ENCODE measurements at places on chromosomes 12 and 14.

DNA sequence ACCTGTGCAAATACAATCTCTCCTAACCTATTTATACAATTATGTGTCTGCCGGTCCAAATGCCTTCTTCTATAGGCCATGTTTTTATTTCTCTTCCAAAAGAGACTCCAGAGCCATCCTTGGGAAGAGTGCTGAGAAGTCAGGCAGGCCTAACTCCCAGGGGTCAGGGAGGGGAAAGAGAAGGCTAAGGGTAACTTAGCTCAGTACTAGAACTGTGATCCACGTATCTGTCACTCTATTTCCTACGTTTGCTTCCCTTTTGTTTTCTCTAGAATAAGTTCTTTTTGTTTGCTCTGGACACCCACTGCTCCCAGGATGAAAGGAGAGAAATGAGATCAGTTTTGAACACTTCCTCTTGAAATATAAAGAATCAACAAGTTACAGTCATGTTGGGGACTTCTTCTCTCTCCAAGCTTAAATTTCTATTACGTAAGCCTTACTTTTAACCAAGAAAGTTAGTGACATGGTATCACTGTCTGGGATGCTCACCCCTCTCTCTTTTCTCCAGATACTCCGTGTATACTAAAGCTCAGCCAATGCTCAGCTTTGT lies 79.2 kb downstream of the DAD1 start:
- no peak for DNase-seq

DNA sequence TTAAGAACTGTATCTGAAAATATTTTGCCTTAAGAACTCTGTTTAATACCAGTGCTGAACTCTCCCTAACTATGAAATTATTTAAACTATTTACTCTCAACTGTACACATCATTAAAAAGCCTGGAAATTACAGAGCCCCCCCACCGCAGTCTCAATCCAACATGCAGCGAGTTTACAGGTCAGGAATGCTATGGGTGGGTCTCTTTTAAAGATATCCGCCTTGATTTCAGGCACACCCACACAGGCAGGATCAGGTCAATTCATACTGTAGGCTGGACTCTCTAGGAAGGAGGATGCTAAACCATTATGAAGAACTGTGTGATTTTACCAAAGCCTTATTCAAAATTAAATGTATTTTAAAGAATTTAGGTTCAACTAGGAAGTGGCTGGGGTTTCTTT lies 16.5 kb downstream of the SPTLC2 start:
- no peak for DNase-seq

- DNase-seq: no peak
Observed at GRCh38 chr12:115088328-115088994, 404.5 kb upstream of the TBX3 start.

- no peak for DNase-seq
Observed at GRCh38 chr14:68520637-68521556, 272.0 kb downstream of the ZFP36L1 start.

GRCh38 chr12:88411689-88412088 lies 168.6 kb downstream of the KITLG start:
- DNase-seq: no peak

- no peak for DNase-seq
Observed at GRCh38 chr14:50874757-50875156, 2.9 kb downstream of the ABHD12B start.

DNA sequence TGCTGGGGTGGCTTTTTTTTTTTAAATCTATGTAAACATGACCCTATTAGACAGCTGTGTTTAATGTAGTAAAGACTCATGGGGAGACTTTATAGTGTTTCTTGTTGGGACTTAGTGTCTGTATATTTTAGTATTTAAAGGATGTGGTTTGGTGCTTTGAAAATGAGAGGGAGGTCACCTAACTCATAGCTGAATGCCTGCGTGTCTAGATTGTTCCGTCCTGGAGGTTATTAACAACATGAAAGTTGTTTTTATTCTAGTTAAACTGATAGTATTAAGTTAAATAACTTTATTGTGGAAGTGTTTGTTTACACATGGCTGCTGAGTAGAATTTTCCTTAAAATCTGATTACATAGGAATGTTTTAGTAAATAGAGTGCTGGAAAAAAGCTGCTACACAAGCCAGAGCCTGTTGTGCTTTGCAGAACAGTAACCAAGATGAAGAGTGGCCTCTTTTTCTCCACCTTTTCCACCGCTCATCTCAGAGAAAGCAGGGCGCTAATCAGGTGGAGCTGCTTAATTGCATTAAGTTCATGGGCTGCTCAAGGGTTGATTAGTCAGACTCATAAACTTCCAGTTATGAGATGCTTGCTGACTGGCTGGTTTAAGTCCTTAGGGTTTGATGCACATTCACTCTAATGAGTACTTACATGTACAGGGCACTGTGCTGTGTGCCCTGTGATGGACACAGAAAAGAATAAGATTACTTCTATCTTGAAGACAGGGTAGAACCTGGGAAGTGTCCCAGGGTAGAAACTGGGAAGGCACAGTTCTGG lies 62.7 kb downstream of the FBXO34 start:
- DNase-seq: no peak

DNA sequence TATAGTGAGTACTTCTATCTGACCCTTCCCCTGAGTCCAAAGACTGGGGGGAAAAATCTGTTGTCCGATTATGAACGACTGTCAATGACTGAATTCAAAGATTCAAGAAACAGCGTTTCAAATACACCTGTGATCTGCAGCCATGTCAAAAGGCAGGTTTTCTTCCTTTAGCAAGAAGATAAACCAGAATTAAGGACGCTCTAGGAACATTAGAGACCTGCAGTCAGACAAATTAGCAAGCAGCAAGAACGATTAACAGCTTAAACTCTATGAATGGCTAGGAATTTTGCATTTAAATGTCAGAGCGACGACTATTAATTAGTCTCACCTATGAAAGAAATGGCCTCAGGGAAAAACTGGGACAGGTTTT lies 2.1 kb downstream of the DUSP6 start:
- DNase-seq: no peak

- DNase-seq: no peak
Observed at GRCh38 chr14:32703183-32703621, 235.5 kb upstream of the NPAS3 start.

- no peak for DNase-seq
Observed at GRCh38 chr12:16756833-16757555, 151.0 kb upstream of the LMO3 start.

- DNase-seq: no peak
Observed at GRCh38 chr14:96184737-96185136, 19.9 kb upstream of the BDKRB2 start.

DNA sequence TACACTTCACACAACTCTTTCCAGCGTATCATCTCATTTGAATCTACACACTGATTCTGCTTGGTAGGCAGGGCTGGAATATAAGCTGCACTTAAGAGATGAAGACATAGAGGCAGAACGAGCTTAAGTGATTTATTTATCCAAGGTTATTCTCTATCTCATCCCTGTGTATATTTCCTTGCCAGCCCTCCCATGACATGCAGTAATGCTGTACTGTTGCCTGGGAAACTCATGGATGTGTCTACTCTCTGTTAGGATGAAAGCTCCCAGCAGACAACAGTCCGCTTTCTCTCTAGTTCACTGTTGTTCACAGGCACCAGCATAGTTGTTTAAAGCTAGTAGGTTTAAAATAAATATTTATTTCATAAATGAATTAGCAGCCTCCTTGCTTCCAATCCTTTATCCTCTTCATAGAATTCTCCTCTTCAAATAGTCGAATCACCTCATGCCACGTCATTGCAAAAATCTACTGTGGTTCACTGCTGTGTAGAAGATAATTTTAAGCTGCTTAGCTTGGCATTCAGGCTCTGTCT lies 25.4 kb downstream of the FGF6 start:
- no peak for DNase-seq

DNA sequence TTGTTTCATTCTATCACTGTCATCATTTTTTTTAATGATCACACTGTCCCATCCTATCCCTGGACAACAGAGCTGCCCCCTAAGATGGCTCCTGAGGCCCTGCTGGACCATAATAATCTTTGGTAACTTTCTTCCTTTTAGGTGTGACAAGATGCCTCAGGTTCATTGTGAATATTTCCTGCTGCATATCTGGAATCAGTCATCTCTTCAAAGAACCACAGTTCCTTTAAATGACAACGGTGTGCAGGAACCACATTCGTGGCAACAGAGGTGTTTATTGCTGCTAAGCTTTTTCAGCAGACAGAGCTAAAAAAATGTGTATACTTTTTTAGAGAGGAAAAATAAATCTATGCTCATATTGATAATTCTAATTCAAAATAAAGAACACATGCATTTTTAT lies 312.9 kb downstream of the MED13L start:
- no peak for DNase-seq

DNA sequence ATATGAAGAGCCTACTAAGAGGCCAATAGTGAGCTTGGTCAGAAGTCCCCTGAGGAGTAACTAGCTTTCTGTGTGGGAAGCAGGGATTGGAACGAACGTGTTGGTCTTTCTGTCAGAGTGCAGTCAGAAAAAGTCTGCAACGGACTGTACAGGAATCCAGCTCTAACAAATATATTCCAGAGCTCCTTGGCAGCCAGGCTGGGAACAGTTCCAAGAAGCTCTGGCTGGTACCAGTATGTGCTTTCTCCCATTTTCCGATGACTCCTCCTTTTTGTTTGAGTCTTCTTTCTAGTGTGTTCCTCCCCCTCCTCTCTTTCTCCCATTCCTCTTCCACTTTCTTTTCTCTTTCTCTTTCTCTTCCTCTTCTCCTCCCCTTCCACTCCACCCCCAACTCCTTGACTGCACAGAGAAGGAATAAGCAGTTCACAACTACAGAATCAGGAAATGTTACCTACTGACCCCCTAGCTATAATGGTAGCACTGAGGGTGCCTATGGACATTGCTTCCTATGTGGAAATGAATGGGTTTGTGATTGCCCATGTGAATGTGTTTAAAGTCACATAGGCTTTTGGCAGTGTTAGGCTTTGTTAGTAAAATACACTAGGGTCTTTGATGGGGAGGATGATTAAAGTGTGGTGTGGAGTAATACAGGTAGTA lies 59.9 kb downstream of the TTLL5 start:
- DNase-seq: no peak

DNA sequence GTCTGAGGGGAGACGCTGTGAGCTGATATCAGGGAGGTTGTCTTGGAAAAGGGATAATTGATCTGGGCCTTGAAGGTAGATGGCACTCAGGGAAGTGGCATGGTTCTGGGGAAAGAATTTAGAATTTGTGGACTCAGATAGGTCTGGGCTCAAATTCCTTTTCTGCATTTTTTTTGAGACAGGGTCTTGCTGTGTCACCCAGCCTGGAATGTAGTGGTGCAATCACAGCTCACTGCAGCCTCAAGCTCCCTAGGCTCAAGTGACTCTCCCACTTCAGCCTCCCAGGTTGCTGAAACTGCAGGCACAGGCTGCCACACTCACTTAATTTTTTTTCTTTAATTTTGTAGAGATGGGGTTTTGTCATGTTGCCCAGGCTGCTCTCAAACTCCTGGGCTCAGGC lies 98.1 kb upstream of the NCOR2 start:
- DNase-seq: no peak

DNA sequence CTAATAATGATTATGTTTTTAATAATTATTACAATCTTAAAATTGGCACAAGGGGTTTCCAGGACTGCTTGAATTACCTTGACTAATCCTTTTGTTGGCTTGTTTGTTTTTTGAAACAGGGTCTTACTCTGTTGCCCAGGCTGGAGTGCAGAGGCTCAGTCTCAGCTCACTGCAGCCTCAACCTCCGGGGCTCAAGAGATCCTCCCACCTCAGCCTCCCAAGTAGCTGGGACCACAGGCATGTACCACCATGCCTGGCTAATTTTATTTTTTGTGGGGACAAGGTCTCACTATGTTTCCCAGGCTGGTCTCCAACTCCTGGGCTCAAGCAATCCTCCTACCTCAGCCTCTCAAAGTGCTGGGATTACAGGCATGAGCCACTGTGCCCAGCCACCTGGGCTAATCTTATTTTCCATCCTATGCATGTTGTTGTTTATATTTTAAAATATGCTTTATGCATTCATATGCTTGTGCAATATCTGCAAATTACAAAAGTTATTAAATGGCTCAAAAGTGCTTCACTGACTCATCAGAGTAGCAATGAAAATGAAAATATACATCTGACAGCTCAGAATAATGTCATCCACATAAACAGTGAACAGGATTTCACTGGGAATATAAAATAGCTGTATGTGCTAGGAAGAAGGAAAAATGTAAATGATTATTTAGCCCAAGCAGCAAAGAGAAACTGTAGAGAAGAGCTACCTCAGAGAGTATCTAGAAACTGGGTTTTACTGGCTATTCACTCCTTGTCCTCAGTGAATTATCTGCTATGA lies 24.8 kb upstream of the PLEKHG6 start:
- DNase-seq: no peak

DNA sequence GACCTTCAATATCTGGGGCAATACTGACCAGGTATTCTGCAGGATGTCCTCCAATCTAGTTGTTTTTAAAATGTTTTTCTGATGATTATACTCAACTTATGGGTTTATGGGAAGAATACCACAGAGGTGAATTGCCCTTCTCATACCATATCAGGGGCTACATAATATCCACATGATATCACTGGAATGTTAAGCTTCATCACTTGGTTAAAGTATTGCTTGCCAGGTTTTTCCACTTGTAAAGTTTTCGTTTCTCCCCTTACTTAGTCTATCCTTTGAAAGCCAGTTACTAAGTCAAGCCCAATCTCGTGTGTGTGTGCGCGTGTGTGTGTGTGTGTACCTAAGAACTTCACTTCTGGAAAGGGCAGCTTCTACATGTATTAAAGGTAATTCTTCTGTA lies 980.9 kb upstream of the FBXO33 start:
- DNase-seq: no peak

GRCh38 chr12:70154087-70154638 lies 89.1 kb upstream of the CNOT2 start:
- no peak for DNase-seq

GRCh38 chr12:6340032-6340638 lies 1.7 kb downstream of the TNFRSF1A start:
- no peak for DNase-seq

- DNase-seq: no peak
Observed at GRCh38 chr14:79569072-79569471, 642.2 kb downstream of the DIO2 start.

GRCh38 chr14:52266782-52267181 lies 716 bp upstream of the PTGDR start:
- DNase-seq: no peak

DNA sequence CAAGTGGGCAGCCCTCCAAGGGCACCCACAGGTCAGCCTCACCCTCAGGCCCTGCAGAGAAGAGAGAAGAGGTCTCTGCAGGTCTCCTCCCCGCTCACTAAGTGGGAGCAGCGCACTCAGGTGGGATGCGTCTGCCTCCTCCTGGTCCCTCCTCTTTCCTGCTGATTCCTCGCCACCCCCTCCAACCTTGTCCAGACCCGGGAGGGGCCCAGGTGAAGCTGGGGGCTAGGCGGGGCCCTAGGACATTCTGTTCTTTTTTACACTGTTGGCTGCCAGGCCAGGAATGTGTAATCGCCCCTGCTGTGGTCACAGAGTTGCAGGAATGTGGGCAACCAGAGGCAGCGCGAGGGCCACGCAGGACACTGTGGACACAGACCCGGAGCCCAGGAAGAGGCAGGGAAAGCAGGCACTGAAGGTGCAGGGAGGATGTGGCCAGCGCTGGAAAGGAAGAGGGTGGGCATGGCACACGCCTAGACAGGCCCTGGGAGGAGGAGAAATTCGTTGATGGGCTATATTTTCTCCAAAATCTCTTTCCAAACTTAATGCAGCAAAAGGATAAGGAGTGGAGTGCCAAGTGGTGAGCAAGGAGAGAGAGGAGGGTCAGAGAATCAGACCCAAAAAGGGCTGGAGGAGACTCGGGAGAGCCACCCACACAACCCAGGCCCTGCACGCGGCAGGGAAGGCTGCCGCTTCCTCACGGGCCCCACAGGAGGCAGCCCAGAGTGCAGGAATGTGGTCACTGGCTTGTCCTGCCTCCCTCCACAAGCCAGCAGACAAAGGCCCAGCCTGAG lies 911 bp upstream of the SCNN1A start:
- DNase-seq: no peak

- no peak for DNase-seq
Observed at GRCh38 chr12:116429826-116430360, 129.3 kb upstream of the MAP1LC3B2 start.
